ENCODE measurements at places on chromosomes 2 and 18. TPM values are rescaled to one million over a fixed set of nuclear protein-coding genes. Genes with fewer than 3 reads are reported as not detected.

DNA sequence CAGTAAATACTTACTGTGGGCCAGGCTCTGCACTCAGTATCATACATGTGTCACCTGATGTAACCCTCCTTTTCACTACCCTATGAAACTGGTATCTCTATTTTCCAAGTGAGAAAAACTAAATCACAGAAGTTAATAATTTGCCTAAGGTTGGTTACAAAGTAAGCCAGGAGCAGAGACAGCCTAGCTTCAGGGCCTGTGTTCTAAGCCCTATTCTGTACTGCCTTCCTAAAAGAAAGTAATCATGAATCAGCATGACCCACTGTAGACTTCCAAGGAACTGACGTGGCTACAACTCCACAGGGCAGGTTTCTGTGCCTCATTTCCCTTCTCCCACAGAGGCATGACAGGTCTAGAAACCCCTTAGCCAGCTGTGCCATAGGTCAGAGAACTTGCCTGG is 14.3 kb downstream of the ZNF142 start:
- no peak for DNase-seq

- DNase-seq: no peak
These were observed 731.1 kb upstream of the SLC8A1 start for GRCh38 chr2:41182961-41183360.

- no peak for DNase-seq
These were observed 28.2 kb upstream of the CYRIA start for GRCh38 chr2:16693854-16694253.

DNA sequence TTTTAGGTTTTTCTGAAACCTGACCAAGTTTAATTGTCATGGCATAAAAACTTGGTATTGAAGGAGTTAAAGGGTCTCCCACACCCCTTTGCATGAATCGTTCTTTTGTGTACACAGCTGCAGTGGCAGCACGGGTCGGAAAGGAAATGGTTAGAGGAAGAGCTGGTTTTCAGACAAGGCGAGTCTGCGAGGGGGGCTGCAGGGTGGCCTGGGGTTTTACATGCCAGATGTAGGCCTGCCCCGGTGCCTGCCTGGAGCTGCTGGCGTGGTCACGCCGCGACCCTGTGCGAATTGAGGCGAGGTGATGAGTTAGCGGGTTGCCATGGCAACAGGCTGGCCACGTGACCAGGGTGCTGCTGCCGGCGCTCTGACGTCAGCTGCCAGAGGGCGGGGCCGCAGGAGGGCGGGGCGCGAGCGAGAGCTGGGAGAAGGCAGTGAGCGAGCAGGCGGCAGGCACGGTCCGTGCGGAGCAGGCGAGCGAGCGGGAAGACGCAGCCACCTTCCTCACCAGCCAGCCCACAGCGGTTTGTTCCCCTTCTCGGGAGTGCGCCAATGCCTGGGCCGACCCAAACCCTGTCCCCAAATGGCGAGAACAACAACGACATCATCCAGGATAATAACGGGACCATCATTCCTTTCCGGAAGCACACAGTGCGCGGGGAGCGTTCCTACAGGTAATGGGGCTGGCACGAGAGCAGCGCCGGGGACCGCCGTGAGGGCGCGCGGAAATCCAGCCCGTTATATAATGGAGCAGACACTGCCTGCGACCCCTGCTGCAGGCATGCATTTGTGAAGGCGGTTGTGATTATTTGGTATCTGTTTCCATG is at the start of gene MAPRE2:
TSS of gene MAPRE2 (plus strand) at position 426 of the 827 bp plus-strand sequence. CDS start at position 553, 127 bp downstream.
- DNase-seq: peak; percentile 100

- no peak for DNase-seq
These were observed 99.3 kb downstream of the SPTBN1 start for GRCh38 chr2:54555318-54555837.

DNA sequence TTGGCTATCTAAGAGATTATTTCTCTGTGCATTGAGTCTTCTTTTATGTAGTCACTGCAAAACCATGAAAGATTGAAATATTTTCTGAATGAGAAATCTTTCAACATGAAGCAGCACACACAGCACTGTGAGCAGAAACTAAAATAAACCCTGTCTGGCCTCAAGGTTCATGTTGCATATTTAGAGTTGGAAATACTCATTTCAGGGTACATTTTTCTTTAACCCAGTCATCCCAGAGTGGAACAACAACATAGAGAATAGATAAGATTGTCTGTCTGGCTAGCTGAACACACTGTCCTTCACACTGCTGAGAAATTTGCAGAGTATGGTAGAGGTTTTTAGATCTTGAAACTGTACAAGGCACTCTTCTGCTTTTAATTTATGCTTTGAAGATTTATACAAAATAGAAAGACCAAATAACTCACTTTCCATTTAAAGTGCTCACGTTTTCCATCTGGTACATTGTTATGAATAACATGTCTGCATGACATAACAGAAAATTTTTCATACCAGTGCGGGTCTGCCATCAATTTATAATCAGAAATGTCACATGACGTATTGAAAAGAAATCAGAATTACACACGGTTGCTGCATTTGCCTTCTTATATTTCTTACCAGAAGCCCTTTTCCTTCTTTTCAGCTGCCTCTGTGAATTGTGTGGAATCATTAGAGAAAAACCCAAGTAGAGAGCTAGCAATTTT is 25.0 kb upstream of the FN1 start:
- DNase-seq: no peak

GRCh38 chr2:19351499-19351898 is 6.9 kb downstream of the OSR1 start:
- DNase-seq: no peak

DNA sequence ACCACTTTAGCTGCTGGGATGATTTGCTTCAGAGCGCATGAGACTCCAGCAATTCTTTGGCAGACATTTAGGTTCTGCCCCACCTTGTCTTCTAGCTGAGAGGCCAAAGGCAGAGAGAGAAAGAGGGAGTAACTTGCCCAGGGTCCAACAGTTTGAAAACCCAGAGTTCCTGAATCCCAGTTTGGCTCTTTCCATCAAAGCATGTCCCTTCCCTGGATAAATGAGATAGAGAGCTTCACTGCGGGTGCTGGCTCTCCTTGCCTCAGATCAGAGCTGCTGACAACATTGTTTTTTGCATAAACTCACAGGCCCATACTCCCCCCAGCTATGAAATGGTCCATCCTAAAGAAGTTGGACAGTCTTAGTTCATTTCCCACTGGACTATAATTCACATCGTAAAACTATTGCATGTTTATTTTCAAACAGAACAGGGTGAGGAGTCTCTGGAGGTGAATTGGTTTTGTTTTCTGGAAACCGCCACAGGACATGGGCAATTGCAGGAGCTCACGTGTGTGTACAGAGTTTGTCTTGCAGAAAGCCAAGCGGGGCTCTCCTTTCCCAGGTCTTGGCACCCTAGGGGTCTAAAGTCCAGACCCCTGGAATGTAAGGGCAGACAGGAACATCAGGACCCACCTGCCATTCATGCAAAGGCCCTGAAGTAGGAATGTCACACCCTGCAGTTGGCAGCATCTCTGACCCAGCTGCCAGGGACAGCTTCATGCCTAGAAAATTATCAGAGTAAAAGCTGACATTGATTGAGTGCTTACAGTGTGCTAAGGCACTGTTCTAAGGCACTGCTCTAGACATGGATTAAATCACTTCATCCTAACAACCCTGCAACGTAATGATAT is 25.0 kb upstream of the SLC14A2 start:
- no peak for DNase-seq

- DNase-seq: no peak
These were observed 85.0 kb downstream of the WDSUB1 start for GRCh38 chr2:159201360-159202063.

GRCh38 chr2:175136334-175137215 is 31.4 kb downstream of the ATF2 start:
- no peak for DNase-seq

DNA sequence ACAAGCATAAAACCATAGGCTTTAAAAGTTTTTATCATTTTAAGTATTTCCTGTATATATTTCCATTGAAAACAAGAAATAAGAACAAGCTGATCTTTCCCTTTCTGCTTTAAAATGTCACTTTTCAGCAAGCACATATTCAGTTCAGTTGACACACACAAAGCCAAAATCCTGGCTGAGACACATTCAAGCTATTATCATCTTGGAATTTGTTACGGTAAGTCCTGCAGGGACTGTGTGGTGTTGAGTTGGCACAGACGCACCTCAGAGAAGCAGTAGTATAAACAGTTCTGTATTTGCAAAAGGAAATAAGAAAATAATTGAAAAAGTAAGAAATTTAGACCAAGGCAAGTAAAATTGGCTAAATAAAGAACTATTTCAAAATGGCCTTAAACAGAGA is 10.4 kb upstream of the DAW1 start:
- DNase-seq: no peak

DNA sequence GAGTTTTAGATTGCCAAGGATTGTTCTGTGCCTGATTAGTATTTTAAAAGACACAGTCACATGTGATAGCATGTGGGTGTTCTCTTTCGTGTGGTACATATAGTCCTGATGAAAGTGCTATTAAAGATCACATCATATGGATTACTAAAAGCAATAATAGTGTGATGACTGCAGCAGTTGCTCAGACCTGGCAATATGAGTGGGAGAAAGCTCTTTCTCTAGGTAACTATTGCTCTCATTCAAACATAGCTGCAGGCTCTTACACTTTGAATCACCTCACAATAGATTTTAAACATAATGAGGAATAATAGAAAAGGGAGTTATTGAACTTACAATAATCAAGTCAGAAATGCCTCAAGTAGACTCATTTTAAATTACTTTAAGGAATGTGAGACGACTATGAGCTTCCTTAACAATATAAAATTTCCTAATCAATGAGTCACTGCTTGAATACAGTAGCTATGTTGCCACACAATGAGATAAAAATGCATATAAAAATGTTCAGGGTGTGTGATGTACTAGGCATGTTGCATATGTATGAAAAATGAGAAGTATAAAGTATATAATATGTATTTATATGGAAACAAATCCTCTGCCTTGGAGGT is 452.1 kb downstream of the TMX3 start:
- DNase-seq: no peak

DNA sequence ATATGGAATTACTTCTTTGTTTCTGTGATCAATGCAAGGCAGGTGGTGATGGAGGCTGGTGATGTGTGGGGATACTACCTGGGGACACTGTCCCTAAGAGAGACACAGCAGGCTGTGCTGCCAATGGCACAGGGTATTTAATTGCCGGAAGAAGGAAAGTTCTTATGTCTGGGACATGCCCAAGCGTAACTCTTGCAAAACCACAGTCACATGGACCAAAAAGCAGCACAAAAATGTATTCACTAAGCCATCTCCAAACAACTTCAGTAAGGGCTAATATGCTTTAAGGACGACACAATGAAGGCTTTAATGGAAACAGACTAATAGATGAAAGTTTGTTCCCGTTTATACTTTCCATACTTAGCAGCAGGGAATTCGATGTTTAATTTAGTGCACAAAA is 49.7 kb upstream of the AP1S3 start:
- no peak for DNase-seq

- no peak for DNase-seq
These were observed 261.8 kb upstream of the LINC00305 start for GRCh38 chr18:64410685-64411084.

- DNase-seq: no peak
These were observed 57.4 kb downstream of the ADI1 start for GRCh38 chr2:3461801-3462492.

GRCh38 chr18:6569813-6570212 is 155.1 kb upstream of the L3MBTL4 start:
- DNase-seq: no peak

GRCh38 chr2:217513258-217513657 is 489.5 kb downstream of the TNS1 start:
- DNase-seq: no peak

GRCh38 chr2:152396763-152397162 is 61.8 kb downstream of the FMNL2 start:
- DNase-seq: no peak

DNA sequence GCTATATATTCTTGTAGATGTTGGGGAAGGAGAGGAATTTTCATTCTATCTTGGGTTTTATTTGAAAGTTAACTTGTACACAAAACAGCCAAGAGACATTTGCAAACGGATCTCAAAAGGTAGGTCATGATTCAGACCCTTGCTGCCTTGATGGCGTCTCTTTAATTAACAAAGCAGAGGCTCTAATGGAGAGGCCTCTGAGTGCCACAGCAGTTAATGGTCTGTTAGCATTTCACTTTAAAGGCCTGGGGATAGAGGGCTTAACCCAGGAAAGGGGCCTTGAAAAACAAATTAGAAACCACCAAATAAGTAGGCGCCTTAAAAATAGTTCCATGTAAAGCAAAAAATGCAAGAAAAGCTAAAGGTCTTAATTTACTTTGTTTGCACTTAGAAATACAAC is 836.9 kb upstream of the CELF4 start:
- DNase-seq: no peak

DNA sequence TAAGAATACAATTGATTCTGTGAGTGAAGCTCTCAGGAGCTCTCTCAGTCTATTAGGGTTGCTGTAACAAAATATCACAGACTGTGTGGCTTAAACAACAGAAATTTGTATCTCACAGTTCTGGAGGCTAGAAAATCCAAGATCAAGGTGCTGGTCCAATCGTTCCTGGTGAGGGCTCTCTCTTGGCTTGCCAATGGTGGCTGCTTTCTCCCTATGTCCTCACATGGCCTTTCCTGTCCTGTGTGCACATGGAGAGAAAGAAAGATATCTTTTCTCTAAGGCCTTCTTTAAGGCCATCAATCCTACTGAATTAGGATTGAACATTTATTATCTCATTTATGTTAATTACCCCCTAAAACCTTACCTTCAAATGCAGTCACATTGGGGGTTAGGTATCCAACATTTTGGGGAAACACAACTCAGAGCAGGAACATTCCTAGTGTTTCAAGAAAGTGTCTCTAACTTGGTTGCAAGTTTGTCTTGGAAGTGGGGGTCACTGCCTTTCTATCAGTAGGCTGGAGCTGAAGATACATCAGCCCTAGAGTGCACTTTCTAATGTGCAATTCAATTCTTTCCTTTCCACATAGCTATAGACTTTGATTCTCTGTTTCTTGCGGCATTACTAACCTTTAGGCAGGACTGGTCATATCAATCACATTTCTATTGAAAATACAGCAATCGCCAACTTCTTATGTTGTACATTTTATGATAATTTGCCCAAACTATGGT is 24.8 kb downstream of the TFPI start:
- DNase-seq: no peak

The CFAP53 gene
- total RNA-seq: 1.6 TPM

The RGPD4 gene
- total RNA-seq: not detected

The ST8SIA5 gene
- 9.9 TPM for total RNA-seq

The RAMP1 gene
- 105 TPM for total RNA-seq

The ARHGAP15 gene
- total RNA-seq: 3.1 TPM

The REG1B gene
- total RNA-seq: not detected

The MAPRE3 gene
- 129 TPM for total RNA-seq
